Activated naive CD8-positive, alpha-beta T cell treated with anti-CD3 and anti-CD28 coated beads, Interleukin-2, amount 50 U/mL, for 24 hours (primary cell): ENCODE measurements at places on chromosomes 2 and 18.

DNA sequence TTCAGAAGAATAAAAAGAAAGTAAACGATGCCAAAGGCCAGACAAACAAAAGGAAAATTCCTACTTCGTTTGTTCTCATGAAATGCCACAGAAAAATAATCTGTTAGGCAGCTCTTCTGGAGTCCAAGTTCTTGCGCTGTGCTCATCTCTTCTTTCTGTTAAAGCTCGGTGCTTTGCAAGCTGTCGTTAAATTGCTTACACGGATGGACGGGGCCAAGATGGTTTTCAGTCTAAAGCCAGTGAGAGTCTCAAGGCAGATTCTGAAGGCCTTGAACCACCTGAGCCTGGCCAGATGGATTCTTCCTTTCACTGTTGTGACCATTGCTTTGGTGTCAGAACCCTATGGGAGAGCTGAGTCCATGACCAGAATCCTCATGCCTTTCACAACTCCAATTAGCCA is 97.6 kb upstream of the RMDN2 start:
- DNase-seq, result no peak
- H3K36me3 ChIP-seq, result no peaks in the 10 kb centered on the region
- H3K4me3 ChIP-seq, result no peak overlapping the region
- H3K4me1 ChIP-seq, result peaks cover 22% of the 10 kb centered on the region

GRCh38 chr2:4914551-4914950 is 777.6 kb upstream of the SOX11 start:
- no peaks in the 10 kb centered on the region for H3K36me3 ChIP-seq
- no peak overlapping the region for H3K4me3 ChIP-seq
- no peak overlapping the region for H3K27ac ChIP-seq
- H3K4me1 ChIP-seq, result no peaks in the 10 kb centered on the region
- DNase-seq, result no peak

GRCh38 chr2:57892920-57893319 is 153.7 kb upstream of the VRK2 start:
- no peaks in the 10 kb centered on the region for H3K27me3 ChIP-seq
- H3K4me3 ChIP-seq, result no peak overlapping the region
- no peak overlapping the region for H3K27ac ChIP-seq
- DNase-seq, result no peak

GRCh38 chr2:168286535-168286934 is 39.1 kb upstream of the STK39 start:
- H3K27me3 ChIP-seq, result no peaks in the 10 kb centered on the region
- H3K4me3 ChIP-seq, result no peak overlapping the region
- no peak for DNase-seq
- no peaks in the 10 kb centered on the region for H3K4me1 ChIP-seq
- H3K27ac ChIP-seq, result no peak overlapping the region
- H3K36me3 ChIP-seq, result no peaks in the 10 kb centered on the region

DNA sequence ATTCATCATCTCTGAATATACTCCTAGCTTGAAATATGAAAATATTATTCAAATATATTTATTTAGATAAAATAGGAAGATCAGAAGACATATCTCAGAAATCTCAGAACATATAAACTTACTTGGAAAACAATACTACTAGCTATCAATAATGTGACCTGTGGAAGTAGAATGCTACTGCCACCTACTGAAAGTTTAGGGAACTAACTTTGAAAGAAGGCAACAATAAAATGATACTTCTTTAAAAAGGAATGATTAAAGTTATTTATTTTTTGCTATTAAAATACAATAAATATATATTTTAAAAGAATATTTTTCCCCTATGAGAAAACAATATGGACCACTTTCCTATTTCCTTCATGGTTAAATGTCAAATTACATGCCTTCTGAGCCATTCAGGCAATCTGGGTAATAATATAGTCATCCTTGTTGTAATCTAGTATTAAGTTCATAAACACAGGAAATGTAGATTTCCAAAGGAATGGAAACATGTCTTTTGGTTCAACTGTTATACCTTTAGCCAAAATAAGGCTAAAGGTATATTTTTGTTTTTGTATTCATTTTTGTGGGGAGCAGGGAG is 26.0 kb downstream of the ACADL start:
- no peak overlapping the region for H3K27ac ChIP-seq
- peaks cover 5% of the 10 kb centered on the region for H3K4me1 ChIP-seq
- H3K4me3 ChIP-seq, result no peak overlapping the region
- no peaks in the 10 kb centered on the region for H3K36me3 ChIP-seq
- no peak for DNase-seq

GRCh38 chr2:42254186-42254895 is 85.2 kb downstream of the EML4 start:
- no peaks in the 10 kb centered on the region for H3K27me3 ChIP-seq
- DNase-seq, result no peak
- peak overlapping the region; percentile 29 for H3K27ac ChIP-seq
- peaks cover 26% of the 10 kb centered on the region for H3K36me3 ChIP-seq

DNA sequence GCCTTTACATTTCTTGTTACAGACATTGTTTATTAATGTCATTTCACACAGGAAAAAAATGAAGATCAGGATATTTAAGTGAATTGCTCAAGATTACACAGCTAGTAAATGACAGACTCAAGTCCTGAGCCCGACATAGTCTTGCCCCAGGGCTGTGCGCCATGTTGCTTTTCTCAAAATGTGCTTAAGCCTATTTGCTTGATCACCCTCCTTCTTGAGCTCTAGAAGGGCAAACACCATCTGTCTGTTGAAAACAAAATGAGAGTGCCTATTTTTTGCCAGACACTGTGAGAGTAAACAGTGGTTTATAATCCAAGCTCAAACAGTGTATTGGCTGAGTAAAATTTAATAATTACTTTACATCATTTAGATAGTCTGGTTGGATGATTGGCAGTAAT is 34.8 kb upstream of the HNMT start:
- H3K27ac ChIP-seq, result no peak overlapping the region
- peaks cover 4% of the 10 kb centered on the region for H3K27me3 ChIP-seq

GRCh38 chr2:47905386-47906156 is 727 bp downstream of the FBXO11 start:
- peaks cover 8% of the 10 kb centered on the region for H3K36me3 ChIP-seq
- peak; percentile 57 for DNase-seq
- peak overlapping the region; percentile 93 for H3K27ac ChIP-seq
- H3K27me3 ChIP-seq, result no peaks in the 10 kb centered on the region
- H3K4me1 ChIP-seq, result peaks cover 46% of the 10 kb centered on the region

DNA sequence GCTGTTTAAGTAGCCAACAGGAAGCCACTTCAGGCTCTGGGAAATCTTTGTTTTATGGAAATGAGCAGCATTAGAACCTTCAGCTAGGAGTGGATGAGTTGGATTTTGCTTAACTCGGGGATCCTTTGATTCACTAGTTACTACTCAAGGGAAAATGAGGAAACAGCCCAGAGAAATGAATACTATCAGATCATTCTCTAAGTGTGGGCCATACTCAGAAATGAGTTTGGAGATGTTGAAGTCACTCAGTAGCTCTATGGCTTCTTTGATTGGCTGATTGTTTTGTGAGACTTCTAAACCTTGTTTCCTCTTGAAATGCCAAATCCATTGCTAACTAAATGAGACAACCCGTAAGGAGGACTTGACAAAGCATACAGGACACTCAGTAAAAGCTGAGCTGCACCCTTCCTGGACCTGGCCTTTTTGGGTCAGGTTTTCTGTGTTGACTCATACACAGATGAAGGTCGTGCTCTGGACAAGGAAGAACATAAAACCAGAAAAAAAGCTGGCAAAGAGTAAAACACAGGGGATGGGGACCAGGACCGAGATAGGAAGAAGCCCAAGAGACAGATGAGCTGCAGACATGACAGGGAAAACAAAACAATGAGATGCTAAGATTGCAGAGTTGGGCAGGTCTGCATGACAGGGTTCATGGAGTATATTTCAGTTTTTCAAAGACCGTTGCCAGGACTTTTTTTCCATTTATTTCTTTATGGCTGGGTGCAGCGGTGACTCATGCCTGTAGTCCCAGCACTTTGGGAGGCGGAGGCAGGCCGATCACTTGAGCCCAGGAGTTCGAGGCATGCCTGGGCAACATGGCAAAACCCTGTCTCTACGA is 41.6 kb downstream of the INO80C start:
- peaks cover 3% of the 10 kb centered on the region for H3K27me3 ChIP-seq
- H3K4me1 ChIP-seq, result peaks cover 3% of the 10 kb centered on the region
- no peak for DNase-seq
- H3K27ac ChIP-seq, result no peak overlapping the region
- H3K36me3 ChIP-seq, result peaks cover 2% of the 10 kb centered on the region

DNA sequence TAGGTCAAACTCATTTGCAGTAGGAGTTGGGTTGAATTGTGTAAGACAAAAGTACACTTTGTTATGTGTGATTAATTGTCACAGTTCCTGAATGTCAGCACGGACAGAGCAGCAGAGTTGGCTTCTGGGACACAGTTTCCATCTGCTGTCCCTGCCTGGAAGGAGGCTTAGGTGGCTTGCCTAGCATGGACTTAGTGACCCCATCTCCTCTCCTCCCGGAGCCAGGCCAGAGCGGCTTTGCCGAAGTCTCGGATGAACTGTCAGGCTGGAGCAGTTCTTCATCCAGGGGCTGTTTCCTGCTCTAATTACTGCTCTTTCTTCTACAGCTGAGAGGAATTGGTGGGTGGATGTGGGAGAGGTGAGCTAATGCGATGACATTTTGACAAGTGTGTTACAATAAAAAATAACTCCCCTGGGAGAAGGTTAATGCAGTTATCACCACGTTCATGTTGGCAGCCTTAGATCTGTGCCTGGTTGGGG is 102.0 kb downstream of the SH3RF3 start:
- H3K4me1 ChIP-seq, result peaks cover 34% of the 10 kb centered on the region
- H3K4me3 ChIP-seq, result no peak overlapping the region
- no peak overlapping the region for H3K27ac ChIP-seq
- DNase-seq, result no peak

DNA sequence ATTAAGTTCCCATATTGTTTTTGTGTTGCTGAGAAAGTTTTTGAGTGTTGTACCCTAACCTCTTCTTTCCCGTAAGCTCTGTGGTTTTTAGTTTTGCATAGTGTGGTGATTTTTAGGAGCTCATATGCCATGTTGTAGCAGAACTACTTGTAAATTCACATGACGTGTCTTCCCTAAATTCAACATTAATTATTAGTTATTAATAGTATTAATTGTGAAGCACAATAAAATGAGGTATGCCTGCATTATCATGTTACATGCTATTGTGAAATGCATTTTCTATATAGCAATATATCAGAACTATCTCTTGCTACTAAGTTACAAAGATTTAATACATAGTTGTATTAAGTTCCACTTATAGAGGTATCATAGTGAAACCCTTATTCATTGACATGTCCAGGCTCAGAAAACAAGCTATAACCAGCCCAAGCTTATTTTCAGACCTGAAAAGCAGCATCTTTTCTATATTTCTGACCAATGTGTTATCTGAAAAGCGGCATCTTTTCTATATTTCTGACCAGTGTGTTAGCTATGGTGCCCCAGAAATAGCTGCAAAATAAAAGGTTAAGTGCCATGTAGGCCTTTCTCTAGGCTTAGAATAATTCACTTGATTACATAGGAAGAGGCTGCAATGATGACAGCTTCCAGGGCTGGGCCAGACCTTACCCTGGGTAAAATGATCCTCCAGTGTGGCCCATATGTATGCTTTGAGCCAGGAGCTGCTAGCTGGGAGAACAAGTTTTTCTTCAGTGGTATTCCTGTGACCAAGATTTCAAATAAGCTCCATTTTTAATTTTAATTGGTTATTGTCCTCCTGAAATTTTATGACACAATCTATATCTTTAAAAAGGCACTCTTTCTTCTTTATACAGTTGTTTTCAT is 21.6 kb downstream of the EPAS1 start:
- H3K27ac ChIP-seq, result no peak overlapping the region
- no peak for DNase-seq
- no peak overlapping the region for H3K4me3 ChIP-seq
- peaks cover 2% of the 10 kb centered on the region for H3K4me1 ChIP-seq
- H3K36me3 ChIP-seq, result no peaks in the 10 kb centered on the region

- no peak overlapping the region for H3K4me3 ChIP-seq
- no peak for DNase-seq
- H3K4me1 ChIP-seq, result peaks cover 2% of the 10 kb centered on the region
- H3K27ac ChIP-seq, result no peak overlapping the region
Measured at GRCh38 chr2:239597216-239597615, 196.4 kb upstream of the HDAC4 start.

DNA sequence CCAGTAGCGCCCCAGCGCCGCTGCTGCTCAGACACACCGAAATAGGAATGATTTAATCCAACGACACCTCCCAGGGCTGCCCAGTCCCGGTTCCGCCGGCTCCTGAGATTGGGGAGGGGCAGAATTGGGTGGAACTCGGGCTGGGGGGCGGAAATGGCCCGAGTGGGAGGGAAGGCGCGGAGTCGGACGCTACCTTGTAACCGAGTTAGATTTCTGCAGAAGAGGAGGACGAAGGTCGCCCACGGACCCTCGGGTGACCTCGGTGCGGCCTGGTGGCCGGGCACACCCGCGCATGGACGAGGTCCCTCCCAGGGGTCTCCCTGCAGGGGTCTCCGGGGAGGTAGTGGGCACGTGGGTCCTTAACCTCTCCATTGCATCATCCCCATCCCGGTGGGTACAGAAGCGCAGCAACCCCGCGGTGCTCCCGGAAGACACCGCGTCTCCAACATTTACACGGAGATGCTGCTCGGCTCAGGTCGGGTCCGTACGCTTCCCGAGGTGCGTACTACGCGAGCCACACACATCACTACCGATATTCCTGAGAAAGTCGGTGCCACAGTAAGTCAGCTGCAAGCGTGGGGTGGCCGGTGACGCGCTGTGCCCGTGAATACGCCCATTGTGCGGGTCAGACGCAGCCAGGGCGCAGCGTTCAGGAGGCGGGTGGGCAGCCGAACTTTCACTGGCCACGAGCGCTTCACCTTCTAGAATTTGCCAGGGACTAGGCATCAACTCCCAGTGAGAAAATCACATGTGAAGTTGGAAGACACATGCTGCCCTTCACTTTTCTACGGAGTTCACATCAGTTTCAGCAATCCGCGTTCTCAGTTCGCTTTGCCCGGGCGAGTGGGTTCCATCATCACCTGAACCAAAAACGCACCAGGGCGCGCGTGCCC is 3.0 kb downstream of the ZNF516 start:
- H3K27ac ChIP-seq, result peak overlapping the region; percentile 90
- H3K4me1 ChIP-seq, result peaks cover 50% of the 10 kb centered on the region
- peak; percentile 51 for DNase-seq
- peak overlapping the region; percentile 89 for H3K4me3 ChIP-seq

DNA sequence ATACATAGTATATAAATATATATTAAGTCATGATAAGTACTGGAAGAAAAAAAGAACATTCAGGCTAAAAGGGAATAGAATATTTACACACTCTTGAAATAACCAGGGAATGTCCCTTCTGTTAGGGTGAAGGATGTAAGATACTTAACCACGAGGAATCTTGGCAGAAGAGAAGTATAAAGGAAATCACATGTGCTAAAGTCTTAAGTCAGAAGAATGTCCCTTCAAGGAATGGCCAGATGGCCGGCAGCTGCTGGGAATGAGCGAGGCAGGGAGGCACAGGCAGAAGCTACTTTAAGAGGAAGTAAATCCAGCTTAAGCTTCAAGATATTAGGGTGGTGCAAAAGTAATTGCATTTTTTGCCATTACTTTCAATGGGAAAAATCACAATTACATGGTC is 5.5 kb downstream of the CCDC102B start:
- H3K27me3 ChIP-seq, result no peaks in the 10 kb centered on the region
- H3K4me1 ChIP-seq, result no peaks in the 10 kb centered on the region
- no peak overlapping the region for H3K27ac ChIP-seq
- no peak overlapping the region for H3K4me3 ChIP-seq

GRCh38 chr18:57054891-57055290 is 92.0 kb upstream of the BOD1L2 start:
- H3K27me3 ChIP-seq, result peaks cover 32% of the 10 kb centered on the region
- peaks cover 8% of the 10 kb centered on the region for H3K4me1 ChIP-seq
- DNase-seq, result no peak
